ENCODE measurements at places on chromosomes 7 and 10.

DNA sequence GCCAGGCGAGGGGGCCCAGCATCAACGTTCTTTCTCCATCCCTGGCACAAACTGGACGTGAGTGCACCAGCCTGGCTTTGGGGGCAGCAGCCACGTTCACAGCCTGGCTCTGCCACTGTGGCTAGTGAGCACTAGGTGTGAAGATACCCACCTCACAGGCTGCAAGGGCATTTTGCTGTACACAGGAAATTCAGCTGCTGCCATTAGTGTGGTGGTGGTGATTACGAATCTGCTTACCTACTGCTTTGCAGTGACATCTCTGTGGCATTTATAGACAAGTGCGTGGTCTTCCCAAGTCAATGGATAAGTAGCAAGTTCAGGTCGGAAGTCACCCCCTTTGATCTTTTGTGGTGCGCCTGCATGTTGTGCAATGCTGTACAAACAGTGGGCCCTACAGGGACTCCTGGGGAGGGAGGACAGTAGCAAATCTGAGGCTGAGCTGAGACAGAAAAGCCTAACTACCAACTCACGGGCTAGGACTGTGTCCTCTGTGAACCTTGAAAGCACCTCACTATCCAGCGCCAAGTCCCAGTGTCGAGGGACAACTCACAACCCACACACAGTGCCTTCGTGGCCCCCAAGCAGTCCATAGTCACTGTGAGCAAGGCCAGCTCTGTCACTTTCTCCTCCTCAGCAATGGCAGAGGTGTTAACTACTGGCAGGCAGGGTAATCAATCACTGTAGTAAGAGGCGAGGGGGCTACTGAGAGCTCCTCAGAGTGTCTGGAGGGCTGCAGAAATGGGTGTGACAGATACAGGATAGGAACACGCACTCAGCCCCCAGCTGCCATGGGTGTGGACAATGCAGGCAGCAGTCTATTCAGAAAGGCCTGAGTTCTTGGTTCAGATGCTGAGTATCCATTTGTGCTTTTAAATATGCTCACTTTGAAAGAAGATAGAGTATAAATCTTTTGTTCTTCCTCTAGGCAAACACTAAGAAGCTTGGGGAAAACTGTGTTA, 17.0 kb upstream of the MMP21 start:
- no peak for DNase-seq

- no peak for DNase-seq
Observed at GRCh38 chr10:2772135-2772534, 295.2 kb upstream of the PFKP start.

GRCh38 chr7:96233528-96234154, 88.3 kb downstream of the SLC25A13 start:
- no peak for DNase-seq

- DNase-seq, result no peak
Observed at GRCh38 chr7:133568544-133568943, 315.7 kb downstream of the EXOC4 start.

- no peak for DNase-seq
Observed at GRCh38 chr7:158301207-158301606, 286.4 kb downstream of the PTPRN2 start.

GRCh38 chr10:127776816-127777215, 39.8 kb downstream of the FOXI2 start:
- DNase-seq, result no peak

DNA sequence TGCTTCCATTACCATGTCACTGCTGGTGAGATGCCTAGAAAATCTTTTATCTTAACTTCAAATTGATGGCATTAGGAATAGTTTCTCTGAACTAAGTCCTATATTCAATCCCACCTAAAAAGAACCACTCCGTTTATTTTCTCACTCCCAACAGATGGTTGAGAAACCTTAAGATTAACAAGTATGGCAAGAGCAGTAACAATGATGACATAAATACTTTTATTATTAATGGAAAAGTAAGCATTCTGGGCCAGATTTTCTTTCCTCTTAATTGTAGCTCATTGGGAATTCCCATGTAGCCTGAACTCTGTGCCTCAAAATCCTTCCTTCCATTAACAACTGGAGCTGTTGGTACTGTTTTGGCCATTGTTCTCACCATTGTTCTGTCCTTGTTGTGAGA, 21.1 kb upstream of the FAM13C start:
- DNase-seq, result no peak

DNA sequence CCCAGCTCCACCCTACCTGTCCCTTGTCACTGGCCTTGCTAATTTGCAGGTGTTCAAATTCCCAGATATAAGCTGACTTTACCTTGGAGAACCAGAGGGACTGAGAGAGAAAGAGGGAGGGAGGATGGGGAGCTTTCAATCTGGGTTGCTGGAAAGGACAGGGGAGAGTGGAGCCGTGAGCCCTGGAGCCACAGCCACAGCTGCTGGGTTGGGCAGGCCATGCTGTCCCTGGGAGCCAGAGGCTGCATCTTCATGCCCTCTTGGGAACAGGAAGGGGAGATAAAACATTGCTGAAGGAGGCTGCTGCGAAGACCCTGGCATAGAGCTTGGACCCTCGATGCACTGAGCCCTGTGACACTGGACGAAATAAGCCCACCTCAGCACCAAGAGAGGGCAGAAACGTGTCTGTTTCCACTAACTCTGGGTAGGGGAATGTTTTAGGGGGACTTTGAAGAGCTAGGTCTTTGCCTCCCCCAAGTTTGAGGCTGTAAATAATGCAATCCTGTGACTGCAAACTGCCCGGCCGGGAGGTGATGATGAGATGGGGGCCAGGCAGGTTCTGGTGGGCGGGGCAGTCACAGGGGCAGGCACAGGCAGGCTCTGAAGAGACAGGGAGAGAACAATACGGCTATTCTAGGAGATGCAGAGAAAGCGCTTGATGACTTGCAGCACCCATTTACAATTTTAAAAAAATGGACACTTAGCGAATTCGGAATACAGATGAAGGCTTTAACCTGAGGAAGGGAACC, 5.8 kb upstream of the JAKMIP3 start:
- DNase-seq, result no peak

DNA sequence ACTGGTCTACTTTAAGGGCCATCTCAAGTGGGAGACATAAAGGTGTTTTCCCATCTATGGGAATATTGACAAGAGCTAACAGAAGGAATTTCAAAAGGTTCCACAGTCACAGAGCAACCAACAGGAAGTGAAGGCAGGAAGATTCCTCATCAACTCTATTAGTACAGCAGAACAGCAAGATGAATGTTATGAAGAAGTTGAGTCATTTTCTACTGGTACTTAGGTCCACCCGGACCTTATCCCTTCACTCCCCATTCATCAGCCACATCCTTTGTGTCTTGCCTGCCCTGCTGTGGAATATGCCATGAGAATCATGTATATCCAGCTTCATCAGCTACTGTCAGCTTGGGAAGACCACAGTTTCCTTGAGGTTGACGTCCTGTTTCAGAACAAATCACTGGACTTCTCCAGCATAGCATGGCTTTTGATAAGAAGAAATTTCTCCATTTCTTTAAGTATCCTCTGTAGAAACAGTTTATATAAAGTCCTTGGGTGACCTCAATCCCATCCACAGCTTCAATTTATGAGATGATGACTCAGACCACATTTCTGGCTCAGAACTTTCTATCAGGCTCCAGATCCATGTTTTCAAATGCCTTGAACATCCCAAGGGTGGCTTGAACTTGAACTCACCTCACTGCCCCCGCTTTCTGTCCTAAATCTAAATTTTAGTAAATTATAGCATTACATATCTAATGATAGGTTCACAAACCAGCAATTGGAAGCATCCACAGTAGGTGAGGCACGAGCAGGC, 84.9 kb upstream of the AGK start:
- no peak for DNase-seq

DNA sequence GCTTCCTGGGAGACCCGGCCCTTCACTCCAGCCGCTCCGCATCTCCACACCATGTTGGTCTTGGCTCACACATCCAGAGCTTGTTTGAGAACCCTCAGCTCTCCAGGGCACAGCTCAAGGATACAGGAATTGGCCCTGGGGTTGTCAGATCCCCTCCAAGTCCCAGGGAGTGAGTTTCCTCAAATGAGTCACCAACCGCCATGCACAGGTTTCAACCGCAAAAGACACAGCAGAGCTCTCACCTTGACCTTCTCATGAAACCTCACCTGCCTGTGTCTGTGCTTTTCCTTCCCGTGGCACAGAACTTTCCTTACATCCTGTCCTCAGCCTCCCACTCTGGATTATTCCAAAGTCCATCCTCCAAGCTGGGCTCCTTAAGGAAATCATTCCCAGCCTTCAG, 20.6 kb downstream of the AZGP1 start:
- DNase-seq, result no peak

GRCh38 chr7:428387-428786, 91.3 kb downstream of the PDGFA start:
- DNase-seq, result no peak

- no peak for DNase-seq
Observed at GRCh38 chr10:20100171-20100570, 283.9 kb downstream of the PLXDC2 start.

- DNase-seq, result no peak
Observed at GRCh38 chr10:62056219-62056618, 154.7 kb downstream of the ARID5B start.

DNA sequence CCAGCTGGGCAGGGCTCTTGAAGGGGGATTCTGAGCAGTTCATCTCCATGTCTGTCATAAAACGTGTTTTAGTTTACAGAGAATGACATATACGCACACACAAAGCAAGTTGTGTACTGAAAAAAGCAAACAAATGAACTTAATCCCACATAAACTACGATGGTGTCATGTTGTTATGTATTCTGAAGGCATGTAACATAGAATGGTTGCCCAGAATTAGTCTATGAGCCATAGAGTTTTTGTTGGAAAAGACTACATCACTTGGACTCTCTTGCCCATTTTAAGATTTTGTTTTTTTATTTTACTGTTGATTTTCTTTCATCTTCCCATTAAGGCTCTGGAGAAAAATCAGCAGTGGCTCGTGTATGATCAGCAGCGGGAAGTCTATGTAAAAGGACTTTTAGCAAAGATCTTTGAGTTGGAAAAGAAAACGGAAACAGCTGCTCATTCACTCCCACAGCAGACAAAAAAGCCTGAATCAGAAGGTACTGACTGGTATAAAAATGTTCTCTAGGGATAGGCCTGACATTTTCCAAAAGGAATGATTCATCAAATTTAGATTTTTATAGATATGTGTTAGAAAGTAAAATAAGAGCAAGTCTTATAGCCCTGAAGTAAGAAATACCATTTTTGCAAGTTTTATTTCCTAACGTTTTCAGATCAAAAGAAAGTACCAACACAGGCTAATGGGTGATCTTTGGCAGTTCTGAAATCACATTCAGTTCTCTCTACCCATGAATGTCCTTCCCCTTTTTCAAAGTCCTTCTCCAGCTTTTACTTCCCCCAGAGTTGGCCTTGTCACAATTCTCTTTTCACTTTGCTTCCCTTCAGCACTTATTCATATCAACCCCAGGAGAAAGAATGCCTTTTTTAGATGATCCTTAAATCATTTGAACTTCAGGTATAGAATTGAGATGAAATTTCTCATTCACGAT, 18.9 kb downstream of the CEP55 start:
- no peak for DNase-seq

GRCh38 chr10:66717231-66717981, 208.4 kb upstream of the LRRTM3 start:
- no peak for DNase-seq

DNA sequence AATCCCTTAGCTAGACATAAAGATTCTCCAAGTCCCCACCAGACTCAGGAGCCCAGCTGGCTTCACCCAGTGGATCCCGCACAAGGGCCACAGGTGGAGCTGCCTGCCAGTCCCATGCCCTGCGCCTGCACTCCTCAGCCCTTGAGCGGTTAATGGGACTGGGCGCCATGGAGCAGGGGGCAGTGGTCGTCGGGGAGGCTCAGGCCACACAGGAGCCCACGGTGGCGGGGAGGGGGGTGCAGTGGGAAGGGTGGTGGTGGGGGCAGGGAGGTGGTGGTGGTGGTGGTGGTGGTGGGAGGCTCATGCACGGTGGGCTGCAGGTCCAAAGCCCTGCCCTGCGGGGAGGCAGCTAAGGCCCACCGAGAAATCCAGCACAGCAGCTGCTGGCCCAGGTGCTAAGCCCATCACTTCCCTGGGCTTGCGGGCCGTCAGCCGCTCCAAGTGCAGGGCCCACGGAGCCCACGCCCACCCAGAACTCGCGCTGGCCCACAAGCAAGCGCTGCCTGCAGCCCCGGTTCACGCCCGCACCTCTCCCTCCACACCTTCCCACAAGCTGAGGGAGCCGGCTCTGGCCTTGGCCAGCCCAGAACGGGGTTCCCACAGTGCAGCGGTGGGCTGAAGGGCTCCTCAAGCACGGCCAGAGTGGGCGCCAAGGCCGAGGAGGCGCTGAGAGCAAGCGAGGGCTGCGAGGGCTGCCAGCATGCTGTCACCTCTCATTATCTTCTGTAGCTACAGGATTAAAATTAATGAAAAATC, 732.5 kb upstream of the POM121L12 start:
- DNase-seq, result no peak

- DNase-seq, result no peak
Observed at GRCh38 chr7:29478226-29478625, 85.4 kb upstream of the PRR15 start.

DNA sequence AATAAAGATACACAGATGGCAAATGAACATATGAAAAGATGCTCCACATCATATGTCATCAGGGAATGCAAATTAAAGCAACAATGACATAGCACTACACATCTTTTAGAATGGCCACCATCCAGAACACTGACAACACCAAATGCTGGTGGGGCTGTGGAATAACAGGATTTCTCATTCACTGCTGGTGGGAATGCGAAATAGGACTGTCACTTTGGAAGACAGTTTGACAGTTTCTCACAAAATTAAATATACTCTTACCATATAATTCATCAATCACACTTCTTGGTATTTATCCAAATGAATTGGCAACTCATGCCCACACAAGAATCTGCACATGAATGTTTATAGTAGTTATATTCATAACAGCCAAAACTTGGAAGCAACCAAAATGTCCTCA, 68.2 kb downstream of the NPSR1 start:
- DNase-seq, result no peak

GRCh38 chr10:97538839-97539238, 33.7 kb upstream of the ANKRD2 start:
- no peak for DNase-seq

- DNase-seq, result no peak
Observed at GRCh38 chr10:33157103-33157502, 177.4 kb downstream of the NRP1 start.

DNA sequence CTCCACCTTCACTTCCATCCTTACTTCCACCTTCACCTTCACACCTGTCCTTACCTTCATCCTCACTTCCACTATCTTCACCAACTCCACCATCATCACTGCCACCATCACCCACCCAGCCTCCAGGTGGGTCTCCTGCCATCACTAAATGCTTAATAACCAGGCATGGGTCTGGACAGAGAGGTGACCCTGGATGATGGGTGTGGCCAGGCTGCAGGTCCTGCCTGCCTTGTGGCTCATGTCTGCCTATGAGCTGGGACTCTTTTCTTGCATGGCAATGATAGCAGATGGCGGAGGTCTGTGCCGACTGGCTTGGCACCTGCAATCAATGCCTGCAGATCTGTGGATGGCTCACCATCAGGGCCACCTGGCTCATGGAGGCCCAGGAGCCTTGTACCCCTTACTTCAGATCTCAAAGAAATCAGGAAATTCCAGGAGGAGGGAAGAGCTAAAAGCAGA, 60.1 kb upstream of the ELN start:
- DNase-seq, result no peak
